ENCODE measurements at places on chromosomes 12 and 14. TPM values are rescaled to one million over a fixed set of nuclear protein-coding genes. Genes with fewer than 3 reads are reported as not detected.

Gene PPP1R1A
- total RNA-seq, result 0.08 TPM

Gene PROX2
- total RNA-seq, result not detected

Gene ABCD2
- total RNA-seq, result not detected

Gene GPRC5D
- total RNA-seq, result not detected

Gene SRP54
- 63.8 TPM for total RNA-seq

Gene DHRS1
- 11.3 TPM for total RNA-seq

Gene MSI1
- total RNA-seq, result 1.3 TPM

Gene PXN
- total RNA-seq, result 182 TPM

Gene KLRC2
- total RNA-seq, result 1.5 TPM

Gene SLC6A15
- 3.5 TPM for total RNA-seq

Gene EIF2B1
- total RNA-seq, result 33.1 TPM

Gene RBP5
- total RNA-seq, result not detected

Gene CLEC4C
- not detected for total RNA-seq

Gene DYNC1H1
- total RNA-seq, result 275 TPM

Gene SLCO1B3
- 19.4 TPM for total RNA-seq

Gene ASPG
- total RNA-seq, result not detected

Gene IFI27
- total RNA-seq, result 1.2 TPM

Gene TRHDE
- 0.13 TPM for total RNA-seq

Gene PLEKHD1
- total RNA-seq, result 0.02 TPM

Gene LALBA
- total RNA-seq, result not detected

Gene GNB3
- total RNA-seq, result 1.9 TPM

Gene RNASE1
- total RNA-seq, result 0.29 TPM

Gene ASIC1
- total RNA-seq, result 5.6 TPM

Gene RSRC2
- total RNA-seq, result 68.5 TPM

Gene RNF212B
- not detected for total RNA-seq

Gene ACYP1
- 25.5 TPM for total RNA-seq

Gene CLEC2A
- total RNA-seq, result not detected

Gene CNTN1
- total RNA-seq, result 64.7 TPM

Gene HNF1A
- 5.9 TPM for total RNA-seq

Gene SRRM4
- not detected for total RNA-seq

Gene ADGRD1
- 0.34 TPM for total RNA-seq

Gene SMCO2
- total RNA-seq, result 0.36 TPM

Gene LHX5
- total RNA-seq, result not detected

Gene JAG2
- 24.2 TPM for total RNA-seq

Gene KRT78
- total RNA-seq, result not detected

Gene COX8C
- not detected for total RNA-seq

Gene RASAL1
- 0.32 TPM for total RNA-seq

Gene P3H3
- total RNA-seq, result 24.8 TPM

Gene ADCY6
- total RNA-seq, result 11.4 TPM

Gene SDSL
- 27.0 TPM for total RNA-seq

Gene RXYLT1
- total RNA-seq, result 24.2 TPM
